ENCODE measurements at places on chromosomes 4 and X. TPM values are rescaled to one million over a fixed set of nuclear protein-coding genes. Genes with fewer than 3 reads are reported as not detected.

Gene ENPEP
- total RNA-seq, result 0.07 TPM

Gene C4orf36
- total RNA-seq, result 2.5 TPM

Gene BTC
- 1.3 TPM for total RNA-seq

Gene SLC6A14
- not detected for total RNA-seq
